OCI-LY7 (cell line): ENCODE measurements at places on chromosomes 1 and 21. TPM values are rescaled to one million over a fixed set of nuclear protein-coding genes. Genes with fewer than 3 reads are reported as not detected.

GRCh38 chr1:217630711-217631591 is at the start of the genes GPATCH2 and SPATA17:
TSS of gene GPATCH2 (minus strand) at chr1:217631090. CDS start at chr1:217630971, 119 bp downstream.
TSS of gene SPATA17 (plus strand) at chr1:217631344. CDS start at chr1:217631379, 35 bp downstream.
- peak; percentile 91 for DNase-seq

The PGLYRP3 gene
- not detected in 2 replicates for total RNA-seq

The TMEM51 gene
- total RNA-seq = not detected in 2 replicates

The FAM20B gene
- total RNA-seq = 36.5 and 37.7 TPM in 2 replicates

GRCh38 chr1:50349242-50349565 is 74.0 kb downstream of the DMRTA2 start:
- DNase-seq = no peak

The ZFP69B gene
- 26.8 and 28.3 TPM in 2 replicates for total RNA-seq

The CD101 gene
- total RNA-seq = not detected in 2 replicates

The INTS11 gene
- total RNA-seq = 146 and 162 TPM in 2 replicates

DNA sequence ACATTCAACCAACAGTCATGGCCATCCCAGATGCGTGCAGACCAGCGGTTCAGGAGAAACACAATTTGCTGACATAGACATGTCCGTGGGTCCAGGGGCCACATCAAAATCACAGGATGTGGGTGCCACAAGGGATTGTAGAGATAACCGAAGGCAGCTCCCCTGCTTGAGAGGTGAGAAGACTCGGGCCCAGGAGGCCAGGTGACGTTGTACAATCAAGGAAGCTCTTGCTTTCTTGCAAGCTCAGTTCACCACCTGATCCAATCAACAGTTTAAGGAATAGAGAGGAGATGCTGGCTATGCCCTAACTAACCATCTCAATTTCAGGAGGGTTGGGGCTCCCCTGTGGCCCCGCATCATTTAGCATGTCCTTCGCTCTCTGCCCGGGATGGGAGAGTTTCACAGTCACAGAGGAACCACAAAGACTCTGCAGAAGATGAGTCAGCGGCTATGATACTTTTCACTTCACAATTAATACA is 19.5 kb downstream of the UBASH3A start:
- DNase-seq = no peak

GRCh38 chr1:162846256-162847212 is 14.4 kb downstream of the CCDC190 start:
- DNase-seq = no peak

GRCh38 chr1:22112554-22112953 is 30.3 kb downstream of the WNT4 start:
- no peak for DNase-seq

DNA sequence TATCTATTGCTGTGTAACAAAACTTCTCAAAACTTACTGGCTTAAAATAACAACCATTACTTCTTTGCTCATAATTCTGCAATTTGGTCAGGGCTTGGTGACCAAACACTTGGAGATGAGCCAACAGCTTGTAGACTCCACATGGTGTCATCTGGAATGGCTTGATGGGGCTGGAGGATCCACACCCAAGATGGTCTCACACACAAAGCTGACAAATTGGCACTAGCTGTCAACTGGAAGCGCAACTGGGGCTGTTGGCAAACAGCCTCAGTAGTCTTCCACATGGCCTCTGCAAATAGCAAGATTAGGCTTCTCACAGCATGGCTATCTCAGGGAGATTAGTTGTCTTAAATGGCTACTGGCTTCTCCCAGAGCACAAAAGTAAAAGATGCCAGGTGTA is 27.1 kb upstream of the MTF2 start:
- no peak for DNase-seq

DNA sequence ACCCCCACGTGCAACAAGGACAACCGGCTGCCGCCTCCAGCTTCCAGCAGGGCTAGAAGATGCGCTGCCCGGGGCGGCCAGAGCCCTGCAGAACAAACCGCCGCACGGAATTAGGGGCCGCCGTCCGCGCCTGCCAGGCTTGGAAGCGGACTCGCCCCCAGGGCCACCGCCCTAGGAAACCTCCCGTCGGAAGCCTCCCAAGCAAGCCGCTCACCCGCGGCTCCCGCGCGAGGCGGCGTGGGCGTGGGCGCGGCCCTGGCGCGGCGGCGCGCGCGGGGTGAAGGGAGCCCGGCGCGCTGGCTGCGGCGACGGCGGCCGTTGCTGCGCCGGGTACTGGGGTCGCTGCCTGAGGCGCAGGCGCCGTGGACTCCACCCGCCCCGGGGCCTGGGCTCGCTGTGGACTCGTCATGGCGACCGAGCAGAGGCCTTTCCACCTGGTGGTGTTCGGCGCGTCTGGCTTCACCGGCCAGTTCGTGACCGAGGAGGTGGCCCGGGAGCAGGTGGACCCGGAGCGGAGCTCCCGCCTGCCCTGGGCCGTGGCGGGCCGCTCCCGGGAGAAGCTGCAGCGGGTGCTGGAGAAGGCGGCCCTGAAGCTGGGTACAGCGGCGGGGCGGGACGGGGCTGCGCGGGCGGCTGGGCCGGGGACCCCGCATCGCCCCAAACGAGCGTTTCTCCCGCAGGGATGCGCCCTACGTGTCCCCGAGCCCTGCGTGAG is at the start of gene SCCPDH:
TSS of gene SCCPDH (plus strand) at position 394 of the 715 bp plus-strand sequence. CDS start at position 408, 14 bp downstream.
- peak; percentile 10 for DNase-seq

GRCh38 chr1:216888731-216889130 is 165.5 kb upstream of the ESRRG start:
- no peak for DNase-seq

DNA sequence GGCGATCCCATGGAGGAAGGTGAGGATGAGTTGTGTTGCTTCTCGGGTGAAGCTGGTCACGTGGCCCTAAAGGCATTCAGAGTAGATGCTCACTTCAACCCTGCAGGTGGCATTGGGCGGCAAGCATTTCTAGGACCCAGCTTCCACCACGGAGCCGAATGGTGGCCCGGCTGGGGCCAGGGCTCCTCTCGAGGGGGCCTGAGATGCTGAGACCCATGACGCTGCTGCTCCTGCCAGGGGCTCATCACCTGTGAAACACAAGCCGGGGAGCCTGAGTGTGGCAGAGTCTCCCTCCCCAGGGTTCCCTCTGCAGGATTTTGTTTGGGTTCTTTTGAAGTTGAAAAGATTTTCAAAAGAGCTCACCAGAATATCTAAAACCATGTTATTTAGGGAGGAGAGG is 41.2 kb downstream of the ABCG1 start:
- no peak for DNase-seq

DNA sequence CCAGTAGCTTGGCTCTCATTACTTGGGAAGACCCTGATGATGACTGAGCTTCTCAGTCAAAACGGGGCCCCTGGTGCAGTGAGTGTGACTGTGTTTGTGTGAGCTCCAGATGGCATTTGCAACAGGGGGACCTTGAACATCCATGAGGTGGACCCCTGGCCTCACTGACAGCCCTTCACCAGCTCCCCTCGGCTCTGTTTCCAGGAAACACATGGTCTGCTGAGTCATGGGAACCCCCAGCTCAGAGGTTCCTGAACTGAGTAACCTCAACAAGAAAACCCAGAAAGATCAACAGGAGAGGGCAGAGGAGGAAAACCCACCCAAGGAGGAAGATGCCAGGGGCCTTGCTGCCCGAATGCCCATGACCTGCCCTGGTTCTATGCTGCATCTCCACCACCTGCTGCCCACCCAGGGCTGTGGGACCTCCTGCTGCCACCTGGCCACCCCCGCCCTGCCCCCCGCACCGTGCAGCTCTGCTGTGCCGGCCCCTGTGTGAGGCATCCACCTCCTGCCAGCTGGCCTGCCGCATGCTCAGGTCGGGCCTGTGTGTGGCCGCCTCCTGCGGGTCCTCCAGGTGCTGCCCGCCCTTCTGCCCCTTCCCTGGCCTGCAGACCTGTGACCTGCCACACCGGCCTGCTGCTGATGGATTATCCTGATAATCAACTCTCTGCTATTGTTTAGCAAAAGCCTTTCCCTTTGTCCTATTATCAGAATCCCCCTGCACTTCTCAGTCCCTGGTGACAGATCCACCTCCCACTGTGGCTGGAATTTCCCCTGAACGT is 4.2 kb upstream of the KRTAP12-1 start:
- DNase-seq = no peak

DNA sequence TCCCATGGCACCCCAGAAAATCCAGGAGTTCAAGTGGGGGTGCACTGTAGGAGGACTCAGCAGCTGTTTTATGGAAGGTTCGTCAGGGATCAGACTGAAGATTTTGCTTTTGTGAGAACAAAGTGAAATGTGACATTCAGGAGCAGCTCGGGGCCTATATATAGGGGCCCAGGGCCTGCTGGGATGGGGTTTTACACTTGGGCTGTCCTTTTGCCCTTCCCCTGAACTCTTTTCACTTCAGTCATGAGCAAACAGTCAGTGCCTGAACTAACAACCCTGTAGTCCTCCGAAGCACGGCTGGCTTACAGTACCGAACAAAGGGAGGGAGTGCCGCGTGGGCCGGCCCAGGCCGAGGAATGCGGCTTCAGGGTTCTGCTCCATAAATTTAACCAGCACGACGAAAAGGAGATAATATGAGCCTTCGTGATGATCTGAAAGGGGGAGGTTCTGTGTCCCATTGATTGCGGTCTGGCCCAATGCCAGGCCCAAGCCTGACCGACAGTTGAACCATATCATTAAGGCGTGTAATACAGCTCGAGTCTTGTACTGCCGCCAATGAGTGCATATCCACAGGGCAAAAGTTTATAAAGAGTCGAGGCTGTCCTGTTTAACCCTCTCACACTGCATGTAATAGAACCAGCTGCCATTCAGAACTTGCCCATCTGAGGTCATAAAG is 139.9 kb downstream of the DHRS3 start:
- no peak for DNase-seq

DNA sequence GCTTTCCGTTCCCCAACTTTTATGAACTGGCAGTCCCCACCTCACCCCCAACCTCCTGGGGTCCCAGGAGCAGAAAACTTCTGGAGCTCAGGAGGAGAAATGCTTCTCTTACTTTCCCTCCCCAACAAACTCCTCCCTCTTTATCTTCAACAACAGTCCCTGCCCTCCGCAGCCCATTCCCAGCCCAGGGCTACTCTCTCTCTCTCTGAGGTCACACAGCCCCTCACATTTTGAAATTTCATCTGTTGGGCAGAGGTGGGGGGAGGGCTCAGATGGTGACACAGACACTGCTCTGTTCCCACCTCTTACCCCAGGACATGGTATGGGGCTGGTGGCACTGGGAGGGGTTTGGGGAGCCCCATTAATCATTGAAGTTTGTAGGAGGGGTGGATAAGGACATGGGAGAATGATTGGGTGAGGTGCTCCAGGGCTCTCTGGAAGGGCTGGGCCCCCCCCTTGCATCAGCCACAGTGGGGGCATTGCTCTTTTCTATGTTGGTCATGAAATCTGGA is 6.0 kb downstream of the PIK3CD start:
- DNase-seq = no peak

The KIAA0040 gene
- 50.2 and 61.1 TPM in 2 replicates for total RNA-seq

- DNase-seq = no peak
Measured at GRCh38 chr21:16908077-16908476, 604.8 kb upstream of the CXADR start.
